ENCODE measurements at places on chromosomes 12 and 14.
A peak's percentile ranks its signal among the peaks of the same experiment; 100 is the strongest.

- DNase-seq = no peak
Observed at GRCh38 chr14:74299061-74299545, 3.6 kb downstream of the ABCD4 start.

DNA sequence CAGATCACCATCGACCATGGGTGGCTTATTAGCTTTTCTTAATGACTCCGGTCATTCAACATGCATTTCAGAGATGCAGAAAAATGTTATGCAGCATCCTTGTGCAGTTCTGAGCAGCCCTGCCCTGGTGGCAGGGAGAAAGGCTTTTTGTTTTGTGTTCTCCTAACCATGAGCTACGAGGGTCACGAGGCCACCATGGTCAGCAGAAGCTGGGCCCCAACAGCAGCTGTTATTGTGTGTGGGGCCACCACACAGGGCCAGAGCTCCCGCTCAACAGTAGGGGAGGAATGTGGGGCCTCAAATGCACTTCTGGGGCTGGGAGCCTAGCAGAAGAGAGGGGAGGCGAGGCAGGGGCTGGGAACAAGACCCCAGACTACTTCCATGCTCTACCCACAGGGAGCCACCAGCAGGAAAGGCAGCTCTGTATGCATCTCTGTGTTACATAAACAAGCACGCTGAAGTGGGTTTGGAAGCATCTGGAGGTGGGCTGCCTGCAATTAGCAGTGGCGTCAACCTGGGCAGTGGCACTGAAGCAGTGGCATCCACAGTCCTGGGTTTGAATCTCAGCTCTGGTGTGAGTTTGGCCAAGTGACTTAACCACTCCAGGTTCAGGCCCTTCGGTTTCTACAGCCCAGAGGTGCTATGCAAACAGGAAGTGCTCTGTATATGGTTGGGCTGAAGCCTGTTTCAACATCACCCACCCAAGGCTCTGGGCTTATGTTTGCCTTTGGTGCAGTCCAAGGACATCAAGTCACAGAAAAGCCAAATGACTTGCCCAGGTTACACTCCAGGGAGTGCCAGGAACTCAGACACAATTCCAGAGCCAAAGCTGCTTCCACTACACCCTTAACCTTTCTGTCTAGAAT, 16.3 kb downstream of the GLTP start:
- peak; percentile 74 for DNase-seq

DNA sequence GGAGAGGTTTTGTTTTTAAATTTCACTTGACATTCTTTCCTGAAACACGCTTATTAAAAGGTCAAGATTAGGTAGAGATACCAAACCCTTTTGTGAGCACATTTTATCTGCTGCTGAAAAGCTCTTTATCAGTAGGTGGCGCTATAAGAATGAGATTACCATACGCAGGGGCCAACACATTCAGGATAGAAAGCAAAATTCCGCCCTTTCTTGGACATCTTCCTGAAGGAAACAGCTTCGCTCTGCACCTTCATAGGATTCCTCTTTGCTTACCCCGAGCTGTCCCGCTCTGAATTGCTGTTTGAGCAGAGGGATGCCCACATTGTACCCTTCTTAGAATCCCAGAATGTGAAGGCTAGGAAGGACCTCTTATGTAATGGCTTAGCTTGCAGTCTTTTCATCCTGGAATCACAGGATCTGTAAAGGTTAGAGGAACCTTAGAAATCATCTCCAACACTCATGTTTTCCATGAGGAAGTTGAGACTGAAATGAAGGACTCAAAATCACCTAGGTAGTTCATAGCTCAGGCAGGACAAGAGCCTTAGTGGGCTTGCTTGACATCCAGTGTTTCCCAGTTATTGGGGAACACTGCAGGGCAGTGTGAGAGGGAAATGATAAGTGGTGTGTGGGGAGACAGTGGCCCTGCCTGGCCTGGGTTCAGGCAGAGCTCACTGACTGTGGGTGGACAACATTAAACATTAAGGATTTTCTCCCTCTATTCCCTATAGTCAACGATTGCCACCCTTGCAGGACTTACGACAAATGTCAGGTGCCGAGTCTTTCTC, 38.7 kb upstream of the CRY1 start:
- DNase-seq = no peak

GRCh38 chr14:90412058-90412457, 15.2 kb downstream of the CALM1 start:
- DNase-seq = no peak

GRCh38 chr12:104360157-104360556, 56.6 kb downstream of the EID3 start:
- DNase-seq = no peak

DNA sequence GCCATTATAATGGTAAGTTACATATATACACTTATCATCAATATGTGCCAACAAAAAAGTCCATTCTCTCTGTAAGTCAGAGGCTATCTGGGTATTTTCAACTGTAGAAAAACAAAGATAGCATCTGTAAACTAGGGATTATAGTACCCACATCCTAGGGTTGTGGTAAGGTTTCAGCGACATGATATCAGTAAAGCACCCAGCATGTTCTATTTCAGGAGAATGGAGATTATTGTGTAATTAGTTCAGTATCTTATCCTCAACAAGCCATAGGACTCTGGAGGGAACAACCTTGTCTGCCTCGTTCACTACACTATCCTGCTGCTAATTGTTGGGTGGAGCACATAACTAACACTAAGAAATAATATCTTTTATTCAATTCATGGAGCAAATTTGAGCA, 19.7 kb upstream of the CKAP4 start:
- DNase-seq = no peak

GRCh38 chr12:68267892-68268396, 14.5 kb upstream of the IL22 start:
- DNase-seq = no peak

DNA sequence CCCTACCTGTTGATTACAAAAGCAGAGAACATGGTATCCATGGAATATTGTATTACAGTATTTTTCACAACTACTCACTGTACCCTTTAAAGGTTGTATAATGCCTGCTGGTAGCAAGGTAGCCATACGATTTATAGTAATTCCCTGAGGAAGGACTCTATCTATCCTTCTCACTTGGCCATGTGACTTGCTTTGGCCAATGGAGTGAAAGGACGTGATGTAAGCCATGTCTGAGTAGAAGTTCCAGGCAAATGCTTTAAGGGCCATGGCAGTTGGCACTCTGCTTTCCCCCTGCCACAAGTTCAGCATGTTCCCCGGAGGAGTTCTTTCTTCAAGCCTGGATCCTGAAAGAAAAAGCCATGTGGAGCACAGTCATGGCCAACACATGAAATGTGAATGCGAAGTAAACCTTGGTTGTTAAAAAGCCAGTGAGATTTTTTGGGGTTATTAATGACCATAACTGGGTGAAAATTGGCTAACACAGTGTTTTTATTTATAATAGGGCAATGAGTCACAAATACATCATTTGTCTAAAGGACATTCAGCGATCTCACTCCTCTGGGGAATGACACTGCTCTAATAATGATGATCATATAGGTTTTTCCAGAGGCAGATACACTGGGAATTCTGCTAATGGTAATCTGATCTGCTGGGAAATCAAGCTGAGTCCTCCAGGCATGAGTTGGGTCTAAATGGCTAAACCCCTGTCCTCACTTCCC, 67.4 kb upstream of the SLC38A2 start:
- DNase-seq = no peak

- DNase-seq = no peak
Observed at GRCh38 chr12:24152270-24152669, 202.8 kb upstream of the SOX5 start.

- DNase-seq = no peak
Observed at GRCh38 chr12:43333644-43334043, 218.4 kb downstream of the ADAMTS20 start.

- DNase-seq = no peak
Observed at GRCh38 chr14:54672688-54673087, 105.8 kb downstream of the SAMD4A start.

GRCh38 chr14:101596742-101597141, 35.4 kb downstream of the DIO3 start:
- no peak for DNase-seq

DNA sequence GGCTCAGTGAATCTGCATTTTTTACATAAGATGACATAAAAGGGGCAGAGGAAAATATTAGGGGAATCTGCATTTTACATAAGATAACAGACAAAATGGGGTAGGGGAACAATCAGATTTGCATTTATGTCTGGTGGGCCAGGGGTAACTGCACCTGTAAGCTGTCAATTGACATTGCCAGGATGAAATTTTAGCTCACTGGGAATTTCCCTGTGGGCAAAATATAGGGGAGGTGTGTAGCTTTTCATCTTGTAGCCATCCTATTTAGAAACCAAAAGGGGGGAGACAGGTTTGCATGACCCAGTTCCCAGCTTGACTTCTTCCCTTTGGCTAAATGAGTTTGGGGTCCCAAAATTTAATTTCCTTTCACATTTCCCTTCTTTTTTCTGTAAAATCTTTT, 3.5 kb downstream of the PCNX4 start:
- no peak for DNase-seq

- DNase-seq = no peak
Observed at GRCh38 chr14:38108681-38109080, 99.0 kb upstream of the SSTR1 start.

DNA sequence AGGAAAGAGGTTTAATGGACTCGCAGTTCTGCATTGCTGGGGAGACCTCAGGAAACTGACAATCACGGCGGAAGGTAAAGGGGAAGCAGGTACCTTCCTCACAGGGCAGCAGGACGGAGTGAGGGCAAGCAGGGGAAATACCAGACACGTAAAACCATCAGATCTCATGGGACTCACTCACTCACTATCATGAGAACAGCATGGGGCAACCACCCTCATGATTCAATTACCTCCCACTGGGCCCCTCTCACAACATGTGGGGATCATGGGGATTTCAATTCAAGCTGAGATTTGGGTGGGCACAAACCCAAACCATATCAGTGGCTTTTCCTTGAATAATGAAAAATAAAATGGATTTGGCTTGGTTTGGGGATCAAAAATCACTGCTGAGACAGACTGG, 380.5 kb downstream of the VRK1 start:
- DNase-seq = no peak

GRCh38 chr12:104510145-104510872, 53.6 kb downstream of the CHST11 start:
- no peak for DNase-seq

DNA sequence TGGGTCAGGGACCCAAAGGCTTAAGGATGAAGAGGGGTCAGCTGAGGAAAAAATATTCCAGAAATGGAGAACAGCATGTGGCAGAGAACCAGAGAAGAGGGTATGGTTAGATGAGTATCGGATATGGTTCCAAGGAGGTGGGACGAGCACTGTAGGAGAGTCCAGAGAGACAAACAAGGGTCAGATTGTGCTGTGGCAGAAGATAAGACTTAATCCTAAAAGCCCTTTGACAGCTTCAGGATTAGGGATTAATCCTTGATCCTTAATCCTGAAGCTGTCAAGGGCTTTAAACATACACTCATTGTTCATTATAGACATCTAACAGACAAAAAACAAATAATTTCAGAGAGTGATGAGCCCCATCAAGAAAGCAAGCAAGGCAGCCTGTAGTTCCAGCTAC, 124.0 kb downstream of the SPTSSA start:
- DNase-seq = no peak

GRCh38 chr12:98783420-98783819, 138.3 kb downstream of the APAF1 start:
- no peak for DNase-seq

GRCh38 chr14:56660677-56661389, 81.2 kb downstream of the TMEM260 start:
- no peak for DNase-seq

DNA sequence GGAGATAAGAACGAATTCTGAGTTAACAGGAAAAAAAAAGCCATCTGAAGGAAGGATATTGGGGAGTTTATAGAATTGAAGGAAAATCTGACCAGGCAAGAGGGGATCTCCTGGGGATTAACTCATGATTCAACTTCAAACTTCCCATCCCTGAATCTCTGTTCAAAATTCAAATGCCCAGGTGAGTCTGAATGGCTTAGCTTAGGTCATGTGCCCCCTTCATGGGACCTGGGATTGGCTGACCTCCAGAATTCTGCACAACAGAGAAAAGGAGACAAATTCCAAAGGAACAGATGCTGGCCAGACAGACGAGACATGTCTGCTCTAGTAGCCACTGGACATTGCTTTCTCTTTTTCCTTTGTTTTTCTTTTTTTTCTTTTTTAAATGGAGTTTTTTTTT, 26.2 kb upstream of the TMED10 start:
- DNase-seq = no peak

- no peak for DNase-seq
Observed at GRCh38 chr12:5203274-5203673, 159.6 kb downstream of the KCNA5 start.

GRCh38 chr12:87511371-87511770, 517.8 kb downstream of the C12orf50 start:
- DNase-seq = no peak

- DNase-seq = no peak
Observed at GRCh38 chr12:103085541-103085940, 128.1 kb downstream of the ASCL1 start.

DNA sequence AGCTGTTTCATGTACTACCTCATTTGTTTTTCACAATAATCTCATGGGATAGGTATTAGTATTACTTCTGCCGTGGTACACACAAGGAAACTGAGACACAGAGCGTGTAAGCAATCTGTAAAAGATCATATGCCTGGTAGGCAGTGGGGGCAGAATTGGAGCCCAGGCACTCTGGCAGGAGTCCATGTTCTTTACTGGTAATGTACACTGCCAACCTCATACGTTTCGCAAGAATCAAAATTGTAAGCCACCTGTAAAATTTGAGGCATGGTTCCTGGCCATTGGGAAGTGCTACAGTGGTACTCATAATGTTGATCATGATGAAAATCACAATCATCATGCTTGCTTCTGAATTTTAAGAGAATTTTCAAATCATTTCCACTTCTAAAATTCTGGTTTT, 40.7 kb downstream of the TMTC1 start:
- no peak for DNase-seq

DNA sequence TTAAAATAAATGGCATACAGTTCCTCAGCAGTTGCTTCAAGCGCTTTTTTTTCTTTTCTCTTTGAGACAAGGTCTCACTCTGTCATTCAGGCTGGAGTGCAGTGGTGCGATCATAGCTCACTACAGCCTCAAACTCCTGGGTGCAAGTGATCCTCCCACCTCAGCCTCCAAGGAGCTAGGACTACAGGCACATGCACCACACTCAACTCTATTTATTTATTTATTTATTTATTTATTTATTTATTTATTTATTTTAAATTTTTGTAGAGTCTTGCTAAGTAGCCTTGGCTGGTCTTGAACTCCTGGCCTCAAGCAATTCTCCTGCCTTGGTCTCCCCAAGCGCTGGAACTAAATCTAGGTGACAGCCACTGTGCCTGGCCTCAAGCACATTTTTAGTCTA, 132.0 kb downstream of the MED13L start:
- DNase-seq = no peak

Measured in natural killer cell treated with Interleukin-12 subunit alpha and Interleukin-12 subunit beta and Interleukin-15 and Interleukin-18, amount 100 ng/mL, for 72 hours (primary cell).